ENCODE measurements at places on chromosomes 3 and 15.

DNA sequence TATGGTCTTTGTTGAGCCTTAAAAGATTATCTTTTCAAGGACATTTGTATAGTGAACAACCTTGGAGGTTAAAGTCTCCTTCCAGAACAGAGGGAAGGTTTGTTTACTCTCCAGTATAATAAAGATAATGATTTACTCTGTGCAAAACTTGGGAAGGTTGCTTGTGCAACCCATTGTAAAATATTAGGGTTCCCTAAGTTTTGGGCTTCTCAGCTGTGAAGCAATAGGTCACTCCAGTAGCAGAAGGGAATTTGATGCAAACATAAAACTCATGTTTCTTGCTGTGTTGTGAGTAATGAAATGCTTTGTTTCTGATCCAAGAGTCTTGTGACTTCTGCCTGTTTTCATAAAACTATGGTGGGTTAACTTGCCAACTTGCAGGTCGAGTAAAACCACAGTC, 177.5 kb downstream of the SUCNR1 start:
- no peak for DNase-seq

- DNase-seq, result no peak
Observed at GRCh38 chr3:119409844-119410243, 53.6 kb downstream of the TMEM39A start.

DNA sequence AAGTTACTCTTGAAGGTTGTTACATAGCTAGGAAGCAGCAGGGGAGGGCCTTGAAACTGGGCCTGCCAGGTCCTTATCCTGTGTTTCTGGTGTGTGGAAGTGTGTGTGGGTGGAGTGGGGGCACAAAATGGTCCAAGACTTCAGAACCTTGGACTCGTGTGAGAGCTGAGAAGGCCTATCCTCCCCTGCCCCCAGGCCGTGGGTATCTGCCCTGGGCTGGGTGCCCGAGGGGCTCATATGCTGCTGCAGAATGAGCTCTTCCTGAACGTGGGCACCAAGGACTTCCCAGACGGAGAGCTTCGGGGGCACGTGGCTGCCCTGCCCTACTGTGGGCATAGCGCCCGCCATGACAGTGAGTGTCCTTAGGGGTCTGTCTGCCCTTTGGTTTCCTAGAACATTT, 4.5 kb downstream of the CHRD start:
- DNase-seq, result no peak

DNA sequence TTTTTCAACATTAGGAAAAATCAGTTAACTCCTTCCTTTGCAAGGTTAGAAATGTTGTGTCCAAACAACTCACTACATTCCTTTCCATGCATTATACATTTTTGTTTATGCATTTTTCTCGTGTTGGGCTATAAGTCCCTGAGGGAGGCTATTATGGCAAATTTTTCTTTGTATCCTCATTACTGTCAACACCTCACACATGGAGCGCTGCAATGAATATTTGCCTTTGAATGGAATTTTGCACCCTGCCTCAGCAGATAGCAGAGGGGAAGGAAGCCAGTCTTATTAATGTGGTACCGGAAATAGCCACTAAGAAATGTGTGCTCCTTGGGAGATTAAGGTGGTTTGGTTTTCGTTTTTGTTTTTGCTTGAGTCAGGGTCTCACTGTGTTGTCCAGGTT, 134.7 kb downstream of the THSD4 start:
- no peak for DNase-seq

DNA sequence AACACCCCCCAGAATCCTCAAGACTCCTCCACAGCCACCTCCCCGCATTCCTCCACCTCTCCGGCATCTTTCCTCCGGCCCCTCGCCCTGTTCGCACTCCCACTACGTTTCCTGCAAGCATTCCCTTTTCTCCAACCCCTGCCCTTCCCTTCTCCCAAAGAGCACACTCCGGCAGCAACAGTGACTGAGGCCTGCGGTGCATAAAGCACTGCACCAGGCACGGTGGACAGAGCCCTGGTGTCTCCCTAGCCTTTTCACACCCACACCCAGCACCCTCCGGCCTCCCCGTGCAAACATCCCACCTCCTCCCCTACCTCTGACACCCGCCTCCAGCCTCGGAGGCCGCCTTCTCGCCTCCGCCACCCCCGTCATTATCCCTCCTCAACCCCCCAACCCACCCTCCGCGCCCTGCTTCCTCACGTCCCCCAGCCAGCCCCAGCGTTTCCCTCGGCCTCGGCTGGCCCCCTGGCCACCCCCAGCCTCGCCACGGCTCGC, 577 bp downstream of the ZNF148 start:
- DNase-seq, result peak; percentile 60

- DNase-seq, result no peak
Observed at GRCh38 chr3:115790759-115791158, 167.4 kb downstream of the GAP43 start.

- DNase-seq, result no peak
Observed at GRCh38 chr3:160618878-160619277, 53.5 kb upstream of the KPNA4 start.

DNA sequence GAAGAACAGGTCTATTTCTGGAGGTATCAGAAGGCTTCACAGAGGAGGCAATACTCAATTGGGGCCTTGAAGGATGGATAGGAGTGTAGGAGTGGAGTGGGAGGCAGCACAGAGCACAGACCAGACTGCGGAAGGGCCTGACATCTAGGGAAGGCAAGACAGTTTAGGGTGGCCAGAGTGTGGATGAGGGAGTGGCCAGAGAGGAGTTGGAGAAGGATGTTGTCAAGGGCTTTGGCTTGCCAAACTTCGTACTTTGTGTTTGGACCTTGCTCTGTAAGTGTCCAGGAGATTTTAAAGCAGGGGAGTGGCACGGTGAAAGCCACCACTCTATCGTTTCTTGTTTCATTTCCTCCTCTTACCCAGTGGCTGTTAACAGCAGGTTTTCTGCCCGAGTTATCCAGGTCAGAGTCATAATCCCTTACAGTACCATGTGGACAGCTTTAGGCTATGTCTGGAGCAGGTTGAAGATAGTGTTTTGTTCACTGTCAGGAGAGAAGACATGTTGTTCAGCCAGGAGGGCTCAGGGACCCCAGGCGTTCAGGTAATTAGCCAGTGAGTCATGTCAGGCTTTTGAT, 12.3 kb downstream of the SMAD3 start:
- DNase-seq, result no peak

DNA sequence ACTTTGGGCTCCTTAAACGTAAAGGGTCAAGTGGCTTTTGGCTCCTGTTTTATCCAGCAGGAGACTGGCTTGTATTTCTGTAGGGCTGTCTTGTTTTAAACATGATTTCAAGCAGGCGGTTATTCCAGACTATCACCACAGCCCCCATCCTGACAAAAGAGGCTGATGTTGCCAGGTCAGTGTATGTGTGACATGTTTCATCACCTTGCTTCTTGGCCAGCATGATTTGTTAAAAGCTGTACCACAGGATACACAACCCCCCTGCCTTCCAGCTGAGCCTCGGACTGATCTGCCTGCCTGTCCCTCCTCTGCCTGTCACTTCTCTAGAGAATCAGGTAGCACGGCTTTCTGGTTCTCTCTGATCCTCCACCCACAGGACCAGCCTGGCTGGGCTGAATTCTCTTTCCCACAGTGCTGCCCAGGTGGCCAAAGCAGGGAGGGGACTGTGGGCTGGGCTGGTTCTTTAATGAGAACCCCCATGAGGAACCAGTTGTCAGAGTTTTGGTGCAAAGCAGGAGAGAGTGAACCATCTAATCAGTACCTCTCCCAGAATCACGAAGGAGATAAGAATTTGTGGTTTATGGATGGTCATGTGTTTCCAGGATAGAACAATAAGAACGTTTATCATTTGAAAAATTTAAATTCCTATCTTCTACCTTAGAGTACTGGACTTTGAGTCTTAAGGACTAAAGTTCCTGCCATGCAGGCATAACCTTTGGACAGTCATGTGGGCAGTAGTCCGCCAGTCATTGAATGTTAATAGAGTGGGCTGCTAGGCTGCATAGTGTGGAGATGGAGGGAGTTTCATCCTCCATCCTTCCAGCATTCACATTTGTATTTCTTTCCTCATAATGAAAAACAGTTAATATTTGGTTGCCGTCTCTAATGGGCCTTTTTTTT, 8.8 kb downstream of the ABHD6 start:
- no peak for DNase-seq

GRCh38 chr3:115836944-115837343, 213.6 kb downstream of the GAP43 start:
- DNase-seq, result no peak

DNA sequence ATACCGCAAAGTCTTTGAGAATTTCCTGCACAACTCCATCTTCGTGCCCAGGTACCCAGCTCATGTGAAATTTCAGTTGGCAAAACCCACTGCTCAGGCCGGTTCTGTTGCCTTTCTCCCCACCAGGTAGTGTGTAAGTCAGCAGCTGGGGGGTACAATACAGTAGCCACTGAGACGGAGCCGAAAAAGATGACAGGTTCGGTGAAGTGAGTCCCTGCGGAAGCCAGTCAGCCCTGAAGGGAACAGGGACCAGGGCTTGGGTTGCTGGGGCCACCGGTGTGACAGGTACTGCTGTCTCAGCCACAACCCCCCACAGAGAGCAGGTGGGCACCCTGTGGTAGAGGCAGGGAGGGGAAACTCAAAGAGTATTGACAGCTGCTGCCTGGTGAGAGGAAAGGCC, 90.8 kb downstream of the PGPEP1L start:
- no peak for DNase-seq

DNA sequence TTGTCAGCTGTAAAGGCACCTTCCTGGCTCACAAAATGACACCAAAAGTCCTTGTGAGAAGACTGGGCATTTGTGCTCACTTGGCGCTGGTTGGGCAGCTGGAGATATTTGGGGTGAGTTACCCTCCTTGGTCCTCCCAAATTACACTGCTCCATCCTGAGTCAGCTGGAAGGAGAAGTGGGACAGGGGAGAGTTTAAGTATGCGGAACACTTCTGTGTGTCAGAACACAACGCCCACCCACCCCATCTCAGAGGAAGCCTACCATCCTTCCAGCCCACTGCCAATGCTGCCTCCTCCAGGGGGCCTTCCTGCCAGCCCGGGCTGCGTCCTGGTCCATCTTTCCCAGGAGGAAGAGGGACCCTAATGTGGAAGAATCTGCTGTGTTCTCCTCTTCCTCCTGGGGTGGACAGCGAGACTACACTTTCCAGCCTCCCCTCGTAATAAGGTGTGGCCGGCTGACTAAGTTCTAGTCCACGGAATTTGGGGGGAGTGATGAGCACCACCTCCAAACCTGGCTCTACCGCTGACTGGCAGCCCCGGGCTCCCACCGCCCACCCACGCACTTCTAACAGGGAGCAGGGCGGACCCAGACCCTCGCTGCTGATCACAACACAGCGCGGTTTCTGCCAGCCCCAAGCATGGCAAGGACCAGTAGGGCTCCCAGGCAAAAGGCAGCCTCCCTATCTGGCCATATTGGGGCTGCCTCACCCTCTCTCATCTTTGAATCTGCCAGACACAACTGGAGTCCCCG, 265.0 kb downstream of the XXYLT1 start:
- DNase-seq, result no peak

- no peak for DNase-seq
Observed at GRCh38 chr3:186693843-186694242, 23.3 kb upstream of the KNG1 start.

DNA sequence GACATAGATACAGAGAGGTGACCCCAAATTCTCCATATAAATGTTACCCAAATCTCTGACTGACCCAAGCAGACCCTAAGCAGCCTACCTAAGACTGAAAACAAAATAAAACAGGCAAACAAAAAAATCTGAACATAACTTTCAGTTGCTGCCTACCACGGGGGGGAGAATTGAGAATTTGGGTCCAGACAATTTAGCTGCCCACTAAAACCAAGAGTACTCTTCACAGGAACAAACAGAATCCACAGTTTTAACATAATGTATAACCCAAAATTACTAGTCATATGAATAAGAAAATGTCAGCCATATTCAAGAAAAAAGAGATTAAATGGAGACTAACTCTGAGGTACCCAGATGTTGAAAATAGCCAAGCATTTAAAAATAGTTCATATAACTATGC, 44.4 kb downstream of the SRPRB start:
- no peak for DNase-seq

GRCh38 chr3:67599821-67600220, 54.6 kb downstream of the SUCLG2 start:
- no peak for DNase-seq

DNA sequence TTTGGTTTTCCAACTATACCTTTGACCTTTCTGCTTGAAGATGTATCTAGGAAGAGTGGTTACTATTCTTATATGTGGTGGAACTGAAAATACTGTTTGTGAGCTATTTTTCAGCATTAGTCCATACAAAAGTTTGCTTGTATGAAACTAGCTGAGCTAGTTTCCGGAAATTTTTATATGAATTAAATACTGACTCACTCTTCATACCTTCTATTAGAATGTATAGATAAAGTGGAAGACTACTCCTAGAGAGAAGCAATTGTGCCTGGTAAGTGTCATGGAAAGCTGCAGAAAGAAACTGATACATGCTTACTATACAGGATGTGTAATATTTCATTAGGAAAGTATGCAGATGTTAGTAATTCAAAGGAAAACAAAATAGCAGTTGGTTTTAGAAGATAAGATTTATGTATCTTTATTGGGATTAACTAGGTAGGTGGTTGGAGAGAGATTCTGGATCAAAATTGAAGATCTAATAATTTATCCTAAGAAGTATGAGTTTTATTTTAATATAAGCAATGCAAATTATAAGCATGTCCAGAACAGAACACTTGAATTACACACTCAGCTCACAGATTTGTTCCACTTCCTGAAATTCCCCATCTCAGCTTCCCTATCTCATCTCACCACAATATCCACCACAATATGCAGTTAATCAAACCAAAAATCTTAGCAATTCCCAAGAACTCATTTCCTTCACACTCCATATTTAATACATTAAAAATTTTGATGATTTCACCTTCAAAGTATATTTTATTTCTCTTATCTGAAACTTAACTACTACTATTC, 82.8 kb downstream of the BCHE start:
- no peak for DNase-seq

DNA sequence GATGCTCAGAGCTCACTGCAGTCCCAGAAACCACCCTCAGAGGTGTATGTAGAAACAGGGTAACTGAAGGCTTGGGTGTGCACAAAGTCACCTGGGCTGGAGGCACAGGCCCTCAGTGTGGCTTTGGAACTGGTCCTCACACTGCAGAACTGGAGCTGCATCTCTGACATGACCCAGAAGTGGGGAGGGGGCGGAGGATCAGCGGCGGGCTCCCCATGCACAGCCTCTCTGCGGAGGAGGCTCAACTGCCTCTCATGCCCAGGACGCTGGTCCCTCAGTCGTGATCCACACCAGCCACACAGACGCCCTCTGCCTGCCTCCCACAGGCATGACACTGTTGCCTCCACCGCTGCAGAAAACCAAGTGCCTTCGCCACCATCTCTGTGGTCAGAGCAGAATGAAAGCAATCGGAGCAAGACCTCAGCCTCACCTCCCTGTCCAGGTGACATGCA, 73.7 kb downstream of the TM2D3 start:
- DNase-seq, result peak; percentile 14

- DNase-seq, result no peak
Observed at GRCh38 chr3:116155841-116156240, 289.4 kb downstream of the LSAMP start.

- DNase-seq, result no peak
Observed at GRCh38 chr15:50181201-50181968, 611 bp upstream of the SLC27A2 start.

GRCh38 chr15:42136513-42136912, 19.9 kb downstream of the PLA2G4F start:
- no peak for DNase-seq

All from DND-41 (cell line).